Activated effector memory CD4-positive, alpha-beta T cell treated with anti-CD3 and anti-CD28 coated beads, Interleukin-2, amount 50 U/mL, for 16 hours (primary cell): ENCODE measurements at places on chromosomes 5 and 9.

DNA sequence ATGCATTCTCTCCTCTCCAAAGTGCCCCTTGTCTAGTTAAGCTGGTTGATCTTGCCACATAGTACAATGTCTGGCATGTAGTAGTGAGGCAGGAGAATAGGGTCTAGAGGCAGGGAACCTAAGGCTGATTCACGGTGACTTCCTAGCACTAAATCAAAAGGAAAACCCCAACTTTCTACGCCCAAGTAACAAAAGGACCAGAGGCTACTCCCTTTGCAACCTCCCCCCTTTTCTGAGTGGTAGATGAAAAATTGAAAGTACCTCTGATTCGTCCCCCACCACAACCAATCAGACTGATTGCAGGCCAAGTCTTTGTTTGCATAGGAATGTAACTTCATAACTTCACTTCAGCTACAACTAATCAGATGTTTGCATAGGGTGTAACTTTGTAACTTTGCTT, 278.8 kb downstream of the PSAT1 start:
- no peak for DNase-seq

DNA sequence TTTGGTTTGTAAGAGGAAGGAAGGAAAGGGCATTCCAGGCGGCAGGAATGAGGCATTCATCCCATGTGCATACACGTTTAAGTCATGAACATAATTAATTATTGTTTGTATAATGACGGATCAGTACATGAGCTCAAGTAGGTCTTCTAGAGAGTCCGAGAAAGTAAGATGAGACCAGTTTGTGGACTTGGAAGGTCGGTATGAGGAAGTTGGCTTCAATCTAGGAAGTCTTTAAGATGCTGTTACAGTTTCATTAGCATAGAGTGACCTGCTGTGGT, 2.1 kb downstream of the GTF3C4 start:
- DNase-seq: no peak

- peak; percentile 37 for DNase-seq
Measured at GRCh38 chr9:134621558-134622110, 20.0 kb upstream of the COL5A1 start.

DNA sequence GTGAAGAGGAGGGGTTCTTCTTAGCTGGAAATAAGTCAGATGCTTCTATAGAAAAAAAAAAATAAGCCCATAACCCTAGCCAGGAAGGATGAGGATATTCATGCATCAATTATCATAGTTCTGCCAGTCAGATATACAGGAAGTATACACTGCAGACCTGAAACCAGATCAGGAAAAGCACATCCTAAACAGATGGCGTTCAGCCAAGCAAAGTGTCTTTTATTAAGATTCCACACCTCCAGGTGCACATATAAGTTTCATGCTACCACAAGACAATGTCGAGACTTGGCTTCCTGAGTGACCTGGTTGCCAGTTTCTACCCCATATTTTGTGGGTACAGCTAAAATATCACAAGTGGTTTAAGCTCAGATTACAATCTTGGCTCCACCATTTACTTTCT, 108.3 kb downstream of the CETN3 start:
- no peak for DNase-seq

- no peak for DNase-seq
Measured at GRCh38 chr9:129761293-129761900, 8.6 kb upstream of the PTGES start.

DNA sequence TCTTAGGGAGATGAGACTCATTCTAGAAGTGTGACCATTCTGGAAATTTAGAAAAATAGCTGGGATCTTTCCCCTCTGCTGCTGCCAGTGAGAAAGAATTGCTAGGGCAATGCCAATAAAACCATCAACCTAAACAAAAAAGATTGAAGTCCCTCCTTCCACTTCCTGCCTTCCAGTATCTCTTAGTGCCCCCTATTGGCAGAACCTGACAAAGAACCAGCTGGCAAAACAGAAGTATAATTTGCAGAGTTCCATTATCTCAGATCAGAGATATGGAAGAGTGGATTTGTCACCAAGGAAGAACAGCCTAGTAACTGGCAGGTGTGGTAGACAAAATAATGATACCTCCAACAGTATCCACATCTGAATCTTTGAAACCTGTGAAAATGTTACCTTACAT, 13.8 kb upstream of the PLCXD3 start:
- no peak for DNase-seq

- no peak for DNase-seq
Measured at GRCh38 chr9:125492719-125493118, 214.3 kb downstream of the MAPKAP1 start.

GRCh38 chr9:130988905-130989304, 20.1 kb upstream of the LAMC3 start:
- no peak for DNase-seq

DNA sequence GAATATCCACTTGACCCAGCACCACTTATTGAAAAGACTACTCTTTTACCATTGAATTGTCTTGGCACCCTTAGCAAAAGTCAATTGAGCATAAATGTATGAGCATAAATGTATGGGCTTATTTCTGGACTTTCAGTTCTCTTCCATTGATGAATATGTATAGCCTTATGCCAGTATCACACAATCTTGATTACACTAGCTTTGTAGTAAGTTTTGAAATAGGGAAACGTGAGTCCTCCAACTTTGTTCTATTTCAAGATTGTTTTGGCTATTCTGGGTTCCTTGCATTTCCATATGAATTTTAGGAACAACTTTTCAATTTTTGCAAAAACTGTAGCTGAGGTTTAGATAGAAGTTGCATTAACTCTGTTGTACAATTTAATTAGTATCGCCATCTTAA, 601.0 kb downstream of the TLE1 start:
- no peak for DNase-seq

- DNase-seq: no peak
Measured at GRCh38 chr9:3480353-3480655, 45.5 kb downstream of the RFX3 start.

DNA sequence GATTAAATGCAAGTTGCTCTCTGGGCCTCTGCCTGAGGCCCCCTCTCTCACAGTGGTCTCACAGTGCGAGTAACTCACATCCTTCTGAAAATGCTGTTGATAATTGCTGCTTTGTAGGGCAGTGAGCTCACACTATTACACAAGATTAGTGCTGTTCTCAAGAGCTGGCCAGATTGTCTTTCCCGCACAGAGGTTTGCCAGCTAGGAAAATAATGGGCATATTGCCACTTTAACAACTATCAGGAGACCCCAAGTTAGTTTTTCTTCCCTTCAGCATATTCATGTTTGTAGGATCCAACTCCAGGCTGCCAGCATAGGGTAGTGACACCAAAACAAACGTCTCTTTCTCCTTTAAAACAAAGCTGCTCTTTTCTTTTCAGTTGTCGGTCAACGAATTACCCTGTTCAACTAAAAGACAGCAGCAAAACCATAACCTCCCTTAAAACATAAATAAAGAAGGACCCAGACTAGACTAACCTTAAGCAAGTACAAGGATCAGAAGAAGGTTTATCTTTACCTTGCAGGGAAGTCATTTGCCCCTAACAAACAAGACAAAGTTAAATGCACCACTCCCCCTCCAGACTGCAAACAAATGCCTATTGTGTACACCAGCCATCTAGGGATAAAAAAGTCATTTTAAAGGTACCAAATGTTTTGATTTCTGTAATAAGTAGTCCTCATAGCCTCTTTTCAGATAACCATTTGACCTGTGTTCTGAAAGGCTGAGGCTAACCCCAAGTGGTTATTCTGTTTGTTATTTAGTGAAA, 91.4 kb downstream of the VCAN start:
- DNase-seq: no peak

DNA sequence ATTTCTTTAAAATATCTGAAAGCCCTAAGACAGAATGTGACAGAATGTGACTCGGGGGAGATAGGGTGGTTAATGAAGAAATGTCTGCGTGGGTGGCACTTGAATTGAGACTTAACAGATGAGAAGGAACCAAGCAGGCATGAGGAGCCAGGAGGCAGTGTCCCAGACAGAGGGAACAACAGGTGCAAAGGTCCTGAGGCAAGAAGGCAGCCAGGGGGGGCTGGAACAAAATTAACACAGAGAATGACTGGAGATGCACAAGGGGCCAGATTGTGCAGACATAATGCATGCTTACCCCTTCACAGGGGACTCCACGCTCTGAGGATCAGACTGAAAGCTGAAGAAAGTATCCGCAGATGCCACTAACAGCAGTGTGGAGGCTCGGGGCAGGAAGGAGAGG, 1.7 kb downstream of the LMAN2 start:
- no peak for DNase-seq

- peak; percentile 78 for DNase-seq
Measured at GRCh38 chr5:135977375-135977928, 22.7 kb upstream of the LECT2 start.

- peak; percentile 50 for DNase-seq
Measured at GRCh38 chr9:134966697-134967546, 49.2 kb upstream of the FCN1 start.

DNA sequence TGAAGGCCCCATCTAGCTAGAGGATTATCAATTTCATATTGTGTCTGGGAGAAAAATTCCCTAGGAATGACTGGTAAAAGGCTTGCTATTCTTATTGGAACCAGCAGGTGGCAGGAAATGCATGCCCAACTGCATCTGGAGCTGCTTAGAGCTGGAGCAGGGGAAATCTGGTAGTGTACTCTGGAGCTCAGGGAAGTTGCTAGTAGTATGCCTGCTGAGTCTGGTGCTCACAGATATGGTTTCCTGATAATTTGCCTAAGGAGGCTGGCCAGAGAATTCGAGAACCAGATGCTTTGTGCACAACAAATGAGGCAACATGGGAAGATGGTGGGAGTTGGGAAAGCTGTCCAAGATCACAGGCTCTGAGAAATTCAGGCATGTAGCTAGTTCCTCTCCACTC, 53.7 kb downstream of the G3BP1 start:
- DNase-seq: no peak

DNA sequence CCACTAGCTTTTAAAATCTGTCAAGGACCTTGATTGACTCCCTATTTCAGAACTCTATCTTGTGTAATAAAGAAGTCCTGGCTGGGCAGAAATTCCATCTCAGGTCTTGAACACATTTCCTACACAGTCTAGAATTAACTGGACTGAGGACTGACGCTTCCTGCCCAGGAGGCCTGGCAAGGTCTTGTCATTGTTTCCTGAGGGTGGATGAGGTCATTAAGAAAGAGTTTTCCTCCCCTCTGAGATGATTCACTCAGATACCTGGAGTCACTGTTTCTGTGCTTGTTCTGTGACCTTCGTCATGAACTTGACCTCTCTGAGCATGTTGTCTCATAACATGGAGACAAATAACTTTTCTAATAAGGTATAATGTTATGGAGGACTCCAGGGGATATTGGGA, 10.0 kb downstream of the MTAP start:
- no peak for DNase-seq

DNA sequence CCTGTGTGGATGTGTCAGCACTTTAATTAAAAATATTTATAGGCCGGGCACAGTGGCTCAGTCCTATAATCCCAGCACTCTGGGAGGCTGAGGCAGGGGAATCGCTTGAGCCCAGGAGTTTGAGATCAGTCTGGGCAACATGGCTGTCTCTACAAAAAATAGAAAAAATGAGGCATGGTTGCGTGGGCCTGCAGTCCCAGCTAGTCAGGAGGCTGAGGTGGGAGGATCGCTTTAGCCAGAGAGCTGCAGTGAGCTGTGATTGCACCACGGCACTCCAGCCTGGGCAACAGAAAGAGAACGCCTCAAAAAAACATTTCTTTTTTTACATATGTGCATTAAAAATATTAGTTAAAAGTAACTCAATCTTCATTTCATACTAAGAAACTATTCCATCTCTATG, 6.2 kb downstream of the TBC1D9B start:
- no peak for DNase-seq

DNA sequence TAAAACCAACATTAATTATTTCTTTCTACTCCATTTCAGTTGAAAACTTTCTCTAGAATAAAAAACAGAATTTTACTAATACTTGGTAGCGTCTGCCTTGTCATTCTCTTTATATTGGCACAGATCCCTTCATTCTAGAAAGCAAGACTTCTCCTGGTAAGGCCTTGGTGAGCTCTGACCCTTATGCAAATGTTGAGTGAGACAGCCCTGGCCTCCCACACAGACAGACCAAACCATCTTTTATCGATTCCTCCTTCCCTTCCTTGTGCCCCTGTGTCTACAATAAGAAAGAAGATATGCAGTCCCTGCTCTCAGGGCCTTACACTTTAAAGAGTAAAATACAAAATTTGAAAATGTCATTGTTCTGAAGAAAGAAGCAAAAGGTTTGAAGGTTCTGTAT, 262.2 kb downstream of the EFNA5 start:
- no peak for DNase-seq

DNA sequence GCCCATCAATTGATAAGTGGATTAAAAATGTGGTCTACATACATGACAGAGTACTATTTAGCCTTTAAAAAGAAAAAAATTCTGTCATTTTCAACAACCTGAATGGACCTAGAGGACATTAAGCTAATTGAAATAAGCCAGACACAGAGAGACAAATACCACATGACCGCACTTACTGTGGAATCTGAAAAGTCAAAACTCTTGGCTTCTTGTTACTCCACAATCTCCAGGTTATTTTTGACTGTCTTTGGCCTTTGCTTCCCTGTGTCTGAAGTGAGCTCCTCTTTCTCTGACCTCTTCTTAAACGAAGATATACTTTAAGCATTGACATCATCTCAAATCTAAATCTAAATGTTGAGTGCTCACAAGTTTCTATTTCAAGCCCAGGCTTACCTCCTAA, 265.5 kb upstream of the ADRA1B start:
- no peak for DNase-seq

DNA sequence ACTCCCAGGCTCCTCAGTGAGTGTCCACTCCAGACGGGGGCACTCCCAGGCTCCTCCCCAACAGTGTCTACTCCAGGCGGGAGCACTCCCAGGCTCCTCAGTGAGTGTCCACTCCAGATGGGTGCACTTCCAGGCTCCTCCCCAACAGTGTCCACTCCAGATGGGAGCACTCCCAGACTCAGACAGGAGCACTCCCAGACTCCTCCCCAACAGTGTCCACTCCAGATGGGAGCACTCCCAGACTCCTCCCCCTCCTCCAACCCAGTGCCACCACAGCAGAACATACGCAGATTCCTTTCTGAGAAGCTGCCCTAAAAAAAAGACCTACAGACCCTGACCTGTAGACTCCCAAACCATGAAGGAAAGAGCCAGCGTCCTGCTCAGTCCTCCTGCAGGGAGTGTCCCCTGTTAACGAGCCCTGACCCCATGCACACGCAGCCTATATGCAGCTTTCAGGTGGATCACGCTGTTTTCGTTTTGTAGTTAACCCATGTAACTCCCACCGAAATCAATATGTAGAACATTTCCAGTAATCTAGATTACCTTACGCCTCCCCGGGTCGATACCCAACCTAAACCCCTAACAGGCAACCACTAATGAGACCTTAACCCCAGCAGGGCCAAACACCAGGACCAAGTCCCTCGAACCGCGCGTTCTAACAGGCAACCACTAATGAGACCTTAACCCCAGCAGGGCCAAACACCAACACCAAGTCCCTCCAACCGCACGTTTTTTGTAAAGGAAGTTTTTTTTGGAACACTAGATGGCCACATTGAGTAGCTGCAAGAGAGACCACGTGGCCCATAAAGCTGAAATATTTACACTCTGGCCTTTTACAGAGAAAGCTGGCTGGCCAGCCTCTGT, 15.7 kb downstream of the PNPLA7 start:
- no peak for DNase-seq
